ENCODE measurements at places on chromosomes 3 and 15. TPM values are rescaled to one million over a fixed set of nuclear protein-coding genes. Genes with fewer than 3 reads are reported as not detected.

DNA sequence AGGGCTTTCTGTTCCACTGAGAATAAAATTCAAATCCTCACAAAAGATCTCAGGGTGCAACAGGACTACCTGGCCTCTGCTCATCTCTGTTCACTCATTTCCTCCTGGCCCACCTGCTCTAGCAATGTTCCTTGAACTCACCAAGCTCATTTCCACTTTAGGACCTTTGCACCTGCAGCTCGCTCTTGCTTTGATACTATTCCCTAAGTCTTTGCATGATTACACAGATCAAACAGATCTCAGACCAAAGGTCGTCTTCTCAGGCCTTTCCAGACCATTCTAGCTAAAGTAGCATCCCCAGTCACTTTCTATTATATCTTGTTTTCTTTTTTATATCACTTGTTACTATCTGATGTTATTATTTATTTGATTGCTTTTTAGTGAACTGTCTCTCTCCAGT, 54.7 kb downstream of the B3GNT5 start:
- ATAC-seq: no peak

GRCh38 chr15:29936353-29937049, 114.2 kb upstream of the TJP1 start:
- no peak for ATAC-seq

The CILP gene
- total RNA-seq: 0.09 TPM

The OR4F15 gene
- not detected for total RNA-seq

GRCh38 chr15:67089217-67090193, 24.1 kb downstream of the SMAD3 start:
- ATAC-seq: no peak

Measured in activated T-helper 17 cell treated with anti-CD3 and anti-CD28 coated beads, Interleukin-2, amount 50 U/mL, for 72 hours (primary cell).